Glutamatergic neuron (in vitro differentiated cells): ENCODE measurements at places on chromosomes 16 and 17. TPM values are rescaled to one million over a fixed set of nuclear protein-coding genes. Genes with fewer than 3 reads are reported as not detected.

DNA sequence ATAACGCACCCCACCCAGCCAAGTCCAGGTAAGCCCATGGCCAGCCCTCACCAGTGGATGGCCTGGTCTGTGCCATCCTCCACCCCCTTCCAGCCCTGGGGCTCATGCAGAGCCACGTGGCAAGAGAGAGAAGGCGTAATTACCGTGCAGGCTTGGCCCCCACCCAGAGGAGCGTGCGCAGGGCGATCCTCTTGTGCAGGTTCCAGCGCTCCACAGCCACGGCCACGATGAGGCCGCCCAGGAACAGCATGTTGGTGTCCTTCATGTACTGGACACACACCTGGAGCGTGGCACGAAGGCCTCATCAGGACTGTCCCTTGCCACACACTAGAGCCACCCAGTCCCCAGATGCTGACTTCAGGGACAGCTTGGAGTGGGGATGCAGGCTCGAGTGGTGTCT is 6.7 kb downstream of the SLC13A5 start:
- H3K36me3 ChIP-seq: peaks cover 3% of the 10 kb centered on the region
- H3K27me3 ChIP-seq: peaks cover 5% of the 10 kb centered on the region
- H3K4me1 ChIP-seq: no peaks in the 10 kb centered on the region

DNA sequence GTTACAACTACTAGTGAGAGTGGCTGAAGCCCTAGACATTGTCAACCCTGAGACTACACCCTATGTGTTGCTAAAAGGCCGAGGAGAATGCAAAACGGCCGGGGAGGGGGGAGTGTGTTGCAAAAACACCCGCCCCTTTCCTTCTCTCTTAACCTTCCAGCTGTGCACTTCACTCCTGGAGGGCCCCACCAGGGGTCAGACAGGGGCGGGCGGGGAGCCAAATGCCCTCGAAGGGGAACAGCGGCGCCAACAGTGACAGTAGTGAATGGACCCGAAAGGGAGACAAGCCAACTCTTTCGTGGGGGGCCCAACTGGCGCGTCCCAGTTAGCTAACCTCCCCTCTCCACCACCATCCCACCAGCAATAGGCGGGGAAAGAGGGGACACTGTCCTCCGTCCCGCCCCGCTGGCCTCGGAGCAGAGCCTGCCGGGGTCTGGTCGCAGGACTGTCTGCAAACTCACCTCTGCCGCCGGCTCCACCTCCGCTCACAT is 352 bp downstream of the MARF1 start:
- H3K27me3 ChIP-seq: no peaks in the 10 kb centered on the region
- H3K27ac ChIP-seq: peak overlapping the region; percentile 84
- peak; percentile 72 for DNase-seq
- no peaks in the 10 kb centered on the region for H3K36me3 ChIP-seq
- H3K4me3 ChIP-seq: peak overlapping the region; percentile 89

GRCh38 chr17:55172612-55173011 is 92.1 kb upstream of the HLF start:
- no peak overlapping the region for H3K27ac ChIP-seq
- no peaks in the 10 kb centered on the region for H3K27me3 ChIP-seq
- H3K36me3 ChIP-seq: peaks cover 5% of the 10 kb centered on the region
- no peak overlapping the region for H3K4me3 ChIP-seq

SLC16A6 gene
- 0.25 TPM for total RNA-seq

MYH2 gene
- total RNA-seq: not detected

DNA sequence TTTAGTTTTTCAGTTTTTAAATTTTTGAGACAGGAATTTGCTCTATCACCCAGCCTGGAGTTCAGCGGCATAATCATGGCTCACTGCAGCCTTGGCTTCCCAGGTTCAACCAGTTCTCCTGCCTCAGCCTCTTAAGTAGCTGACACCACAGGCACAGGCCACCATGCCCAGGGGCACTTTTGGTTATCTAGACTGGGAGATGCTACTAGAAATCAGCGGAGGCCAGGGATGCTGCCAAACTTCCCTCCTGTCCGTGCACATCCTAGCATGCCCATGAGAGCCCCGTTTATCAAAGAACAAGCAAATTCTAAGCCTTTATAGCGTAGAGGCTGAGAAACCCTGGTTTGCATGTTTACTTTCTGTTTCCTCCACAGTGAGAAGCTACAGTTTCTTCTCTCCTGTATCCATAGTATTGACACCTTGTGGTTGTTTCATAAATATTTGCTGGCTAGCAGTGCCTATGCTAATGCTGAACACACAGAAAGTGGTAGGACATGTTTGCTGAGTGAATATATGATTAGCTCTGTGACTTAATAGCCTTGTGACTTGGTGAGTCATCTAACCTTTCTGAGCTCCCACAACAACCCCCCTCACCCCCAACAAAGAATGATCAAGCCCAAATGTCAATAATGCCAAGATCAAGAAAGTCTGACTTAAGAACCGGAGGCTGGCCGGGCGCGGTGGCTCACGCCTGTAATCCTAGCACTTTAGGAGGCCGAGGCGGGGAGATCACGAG is 39.2 kb upstream of the MAF start:
- H3K36me3 ChIP-seq: no peaks in the 10 kb centered on the region
- H3K27ac ChIP-seq: no peak overlapping the region
- H3K4me3 ChIP-seq: no peak overlapping the region
- DNase-seq: no peak
- H3K27me3 ChIP-seq: no peaks in the 10 kb centered on the region
- no peaks in the 10 kb centered on the region for H3K4me1 ChIP-seq

C16orf74 gene
- 2.6 TPM for total RNA-seq

DNA sequence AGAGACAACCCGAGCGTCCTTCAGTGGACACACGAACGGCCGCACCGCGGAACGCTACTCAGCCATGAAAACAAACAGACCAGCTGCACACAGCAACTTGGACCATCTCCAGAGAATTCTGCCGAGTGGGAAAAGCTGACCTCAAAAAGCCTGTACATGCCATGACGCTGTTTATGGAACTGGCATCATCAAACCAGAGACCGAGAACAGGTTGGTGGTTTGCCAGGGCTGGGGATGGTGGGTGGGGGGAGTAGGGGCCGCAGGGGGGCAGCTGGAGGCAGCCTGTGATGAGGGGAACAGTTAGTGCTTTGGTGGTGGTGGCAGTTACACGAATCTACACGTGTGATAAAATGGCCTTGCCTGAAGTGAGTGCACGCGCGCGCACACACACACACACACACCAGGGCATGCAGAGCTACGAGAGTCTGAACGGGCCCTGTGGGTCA is 169.8 kb downstream of the LAT start:
- H3K27me3 ChIP-seq: peaks cover 4% of the 10 kb centered on the region
- peaks cover 4% of the 10 kb centered on the region for H3K36me3 ChIP-seq
- no peak overlapping the region for H3K27ac ChIP-seq
- H3K4me3 ChIP-seq: no peak overlapping the region
- H3K4me1 ChIP-seq: peaks cover 11% of the 10 kb centered on the region

DNA sequence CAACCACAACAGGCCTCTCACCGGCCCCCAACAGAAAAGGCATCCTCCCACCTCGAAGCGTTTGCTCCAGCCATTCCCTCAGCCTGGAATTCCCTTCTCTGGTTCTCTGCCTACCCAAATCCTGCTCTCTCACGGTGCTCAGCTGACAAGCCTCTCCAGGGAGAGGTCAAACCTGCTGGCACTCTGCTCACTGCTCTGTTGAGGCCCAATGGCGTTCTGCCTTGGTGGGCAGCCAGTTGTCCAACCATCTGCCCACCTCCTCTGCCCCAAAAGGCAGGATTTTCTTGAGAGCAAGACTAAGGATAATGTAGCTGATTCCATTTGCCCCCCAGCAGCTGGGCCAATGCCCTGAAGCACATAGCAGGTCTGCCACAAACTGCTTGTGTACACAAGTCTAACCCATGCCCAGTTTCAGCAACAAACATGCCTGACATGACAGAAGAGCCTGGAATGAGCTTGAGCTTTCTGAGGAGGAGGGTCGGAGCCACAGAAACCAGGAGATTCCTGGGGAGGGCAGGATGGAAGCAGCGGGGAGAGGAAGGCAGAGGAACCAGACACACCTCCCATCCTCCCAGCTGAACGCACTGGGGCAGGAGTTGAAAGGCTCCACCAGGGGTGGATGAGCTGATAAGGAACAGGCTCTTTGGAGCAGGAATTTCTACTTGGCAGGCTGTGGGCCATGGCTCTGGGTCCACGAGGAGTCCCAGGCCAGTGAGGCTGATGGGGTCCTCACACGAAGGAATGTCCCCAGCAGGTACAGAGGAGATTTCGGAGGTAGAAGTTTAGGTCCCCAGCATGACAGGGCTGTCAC is 23.9 kb downstream of the ARHGAP27 start:
- peaks cover 20% of the 10 kb centered on the region for H3K4me1 ChIP-seq
- no peak for DNase-seq
- H3K4me3 ChIP-seq: no peak overlapping the region
- H3K27me3 ChIP-seq: peaks cover 3% of the 10 kb centered on the region

NFE2L1 gene
- 190 TPM for total RNA-seq

GRCh38 chr16:64858076-64858475 is 263.8 kb downstream of the CDH11 start:
- H3K4me1 ChIP-seq: peaks cover 12% of the 10 kb centered on the region
- DNase-seq: no peak
- no peak overlapping the region for H3K4me3 ChIP-seq

GRCh38 chr17:21843318-21843865 is 151.1 kb downstream of the KCNJ18 start:
- H3K4me1 ChIP-seq: no peaks in the 10 kb centered on the region
- H3K27ac ChIP-seq: no peak overlapping the region
- no peak overlapping the region for H3K4me3 ChIP-seq
- H3K27me3 ChIP-seq: no peaks in the 10 kb centered on the region

GRCh38 chr16:61007694-61008093 is 1028.5 kb downstream of the CDH8 start:
- peaks cover 21% of the 10 kb centered on the region for H3K4me1 ChIP-seq
- H3K4me3 ChIP-seq: no peak overlapping the region
- peaks cover 2% of the 10 kb centered on the region for H3K27me3 ChIP-seq
- DNase-seq: no peak
- H3K36me3 ChIP-seq: no peaks in the 10 kb centered on the region

DNA sequence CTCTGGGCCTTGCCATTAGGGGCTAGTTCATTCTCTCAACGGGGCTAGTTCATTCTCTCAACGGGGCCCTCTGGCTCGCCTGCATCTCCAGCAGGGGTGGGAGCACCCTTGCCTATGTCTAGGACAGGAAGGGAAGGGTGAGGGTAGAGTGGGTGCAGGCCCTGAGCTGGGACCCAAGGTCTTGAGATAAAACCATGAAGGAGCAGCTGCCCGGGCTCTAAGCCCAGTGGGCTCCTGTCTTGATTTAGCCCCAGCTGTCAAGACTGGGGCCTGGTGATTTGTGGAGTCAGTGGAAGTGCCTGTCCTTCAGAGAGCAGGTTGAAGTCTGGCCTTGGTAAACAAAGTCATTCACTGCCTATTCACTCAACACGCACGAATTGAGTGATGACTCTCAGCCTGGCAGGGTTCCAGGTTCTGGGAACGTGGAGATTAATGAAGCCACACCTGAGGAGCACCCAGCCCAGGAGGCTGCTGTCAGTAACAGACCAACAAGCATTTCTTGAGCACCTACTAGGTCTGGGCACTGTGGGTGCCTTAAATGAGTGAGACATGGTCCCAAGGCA is 35.4 kb downstream of the WNT3 start:
- H3K4me3 ChIP-seq: no peak overlapping the region
- peaks cover 5% of the 10 kb centered on the region for H3K4me1 ChIP-seq
- peaks cover 12% of the 10 kb centered on the region for H3K27me3 ChIP-seq
- DNase-seq: no peak

DNA sequence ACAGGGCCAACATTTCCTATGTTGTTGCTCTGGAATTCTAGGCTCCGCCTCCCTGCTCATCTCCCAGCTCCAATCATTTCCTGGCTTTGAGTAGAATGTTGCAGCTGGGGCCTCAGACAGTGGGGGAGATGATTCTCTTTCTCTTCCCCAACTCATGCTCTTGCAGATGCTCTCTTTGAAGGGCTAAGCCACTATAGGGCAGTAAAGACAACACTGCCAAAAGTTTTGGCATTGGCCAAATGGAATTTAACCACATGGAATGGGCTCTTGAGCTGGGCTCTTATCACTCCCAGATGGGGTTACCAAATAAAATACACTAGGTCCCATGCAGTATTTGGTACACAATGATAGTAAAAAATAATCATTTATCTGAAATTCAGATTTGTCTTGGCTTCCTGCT is 19.6 kb upstream of the EFCAB13 start:
- DNase-seq: no peak
- no peak overlapping the region for H3K4me3 ChIP-seq
- peaks cover 2% of the 10 kb centered on the region for H3K27me3 ChIP-seq
- peaks cover 10% of the 10 kb centered on the region for H3K36me3 ChIP-seq
- H3K4me1 ChIP-seq: no peaks in the 10 kb centered on the region

DNA sequence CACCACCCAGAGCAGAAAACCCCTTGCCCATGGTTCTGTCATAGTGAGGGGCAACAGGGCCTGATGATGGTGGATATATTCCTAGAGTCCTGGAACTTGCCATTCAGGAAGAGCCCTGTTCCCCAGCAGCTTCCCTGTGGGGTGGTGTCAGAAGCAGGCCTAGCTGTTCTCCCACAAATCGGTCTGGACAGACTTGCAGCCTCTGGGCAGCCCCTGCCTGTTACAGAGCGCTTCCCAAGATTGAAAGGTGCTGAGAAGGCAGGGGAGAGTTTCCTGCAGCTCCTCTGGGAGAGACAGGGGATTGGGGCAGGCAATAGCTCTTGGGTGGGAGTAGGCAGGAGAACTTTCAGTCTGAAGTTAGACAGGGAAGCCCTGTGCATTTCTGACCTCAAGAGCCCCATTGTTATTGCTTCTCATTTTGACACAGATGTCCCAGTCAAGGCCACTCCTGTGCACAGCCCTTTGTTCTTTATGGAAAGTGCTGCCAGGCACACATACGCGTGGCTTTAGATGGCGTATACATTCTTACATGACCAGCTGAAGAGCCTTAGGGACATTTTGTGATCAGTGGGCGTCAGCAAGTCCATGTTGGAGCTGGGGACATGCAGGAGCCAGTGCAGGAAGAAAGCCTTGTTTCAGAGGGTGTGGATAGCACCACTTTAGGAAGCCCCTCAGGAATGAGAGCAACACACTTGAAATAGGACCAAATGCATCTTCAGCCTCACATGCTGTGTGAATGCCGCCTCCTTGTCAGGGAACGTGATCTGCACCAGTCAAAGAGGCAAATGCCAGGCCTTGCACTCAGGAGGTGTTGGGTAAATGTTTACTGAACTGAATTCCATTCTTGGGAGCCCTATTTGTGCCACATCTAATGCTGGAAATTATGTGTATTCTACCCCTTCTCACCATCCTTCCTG is 67.5 kb downstream of the GNAO1 start:
- no peak for DNase-seq
- peaks cover 6% of the 10 kb centered on the region for H3K36me3 ChIP-seq
- peaks cover 52% of the 10 kb centered on the region for H3K4me1 ChIP-seq
- H3K27me3 ChIP-seq: peaks cover 4% of the 10 kb centered on the region
- peak overlapping the region; percentile 39 for H3K27ac ChIP-seq
- H3K4me3 ChIP-seq: no peak overlapping the region

SLC38A8 gene
- not detected for total RNA-seq

DNA sequence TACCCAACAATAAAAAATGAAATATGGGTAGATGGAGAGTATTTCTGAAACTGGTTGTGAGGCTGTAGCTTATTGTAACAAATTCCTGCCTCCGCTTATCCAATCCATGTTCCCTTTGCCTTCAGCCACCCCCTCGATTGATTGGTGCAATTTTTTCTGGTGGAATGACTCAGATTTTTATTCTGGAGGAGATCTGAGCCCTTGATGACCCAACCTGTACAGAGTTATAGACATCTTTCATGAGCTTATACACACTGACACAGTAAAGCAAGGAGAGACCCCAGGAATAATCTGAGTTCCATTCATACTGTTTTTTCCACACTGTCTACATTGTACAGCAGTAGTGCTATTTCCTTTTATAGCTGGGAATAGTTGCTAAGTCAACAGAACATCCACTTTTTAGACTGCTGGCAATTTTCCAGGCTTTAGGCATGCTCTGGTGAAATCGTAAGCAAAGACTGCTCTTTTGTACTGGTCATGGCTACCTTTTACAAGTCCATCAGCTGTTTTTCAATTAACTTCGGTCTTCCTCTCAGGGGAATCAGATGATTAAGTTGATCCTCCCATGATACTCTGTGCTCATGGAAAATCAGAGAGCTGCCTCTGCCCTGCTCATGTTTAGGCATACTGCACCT is 30.1 kb downstream of the CCL4 start:
- no peaks in the 10 kb centered on the region for H3K4me1 ChIP-seq
- no peak overlapping the region for H3K27ac ChIP-seq
- no peaks in the 10 kb centered on the region for H3K27me3 ChIP-seq
